Activated CD4-positive, alpha-beta T cell treated with anti-CD3 and anti-CD28 coated beads, Interleukin-2, amount 50 U/mL, for 1 hour (primary cell): ENCODE measurements at places on chromosomes 7 and 10.

DNA sequence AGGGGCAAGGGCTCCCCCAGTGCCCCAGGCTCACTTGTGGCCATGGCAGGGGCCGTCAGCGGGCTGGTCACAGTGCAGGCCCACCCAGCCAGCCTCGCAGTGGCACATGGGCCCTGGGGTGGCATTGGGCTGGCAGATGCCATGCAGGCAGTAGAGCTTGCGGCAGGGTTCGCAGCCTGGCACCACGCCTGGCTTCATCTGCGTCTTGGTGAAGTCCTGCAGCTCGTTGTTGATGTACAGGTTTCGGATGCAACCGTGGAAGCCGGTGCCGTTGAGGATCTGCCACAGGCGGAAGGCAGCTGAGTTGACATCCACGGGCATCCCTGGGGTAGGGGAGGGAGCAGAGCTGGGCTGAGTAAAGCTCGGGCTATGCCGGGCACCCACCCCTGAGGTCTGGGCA, 170.6 kb downstream of the LCOR start:
- DNase-seq, result no peak

GRCh38 chr7:78379148-78379547, 580.6 kb downstream of the PHTF2 start:
- no peak for DNase-seq

DNA sequence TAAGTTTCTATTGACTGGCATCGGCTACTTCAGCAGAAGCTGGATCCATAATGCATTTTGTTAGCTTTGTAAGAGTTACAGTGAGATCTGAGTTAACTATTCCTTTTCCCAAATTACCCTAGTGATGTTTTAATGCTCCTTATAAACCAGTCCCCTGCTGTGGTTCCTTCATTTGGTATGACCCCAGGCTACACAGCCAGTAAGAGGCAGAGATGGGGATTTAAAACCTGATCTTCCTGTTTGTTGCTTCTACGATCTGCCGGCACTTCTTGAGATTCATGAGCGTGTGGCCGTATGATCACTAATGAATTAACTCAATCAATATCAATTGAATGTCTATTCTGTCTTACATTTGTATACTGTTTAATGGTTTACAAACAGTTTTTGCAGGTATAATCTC, 86.1 kb downstream of the CACNB2 start:
- DNase-seq, result no peak

DNA sequence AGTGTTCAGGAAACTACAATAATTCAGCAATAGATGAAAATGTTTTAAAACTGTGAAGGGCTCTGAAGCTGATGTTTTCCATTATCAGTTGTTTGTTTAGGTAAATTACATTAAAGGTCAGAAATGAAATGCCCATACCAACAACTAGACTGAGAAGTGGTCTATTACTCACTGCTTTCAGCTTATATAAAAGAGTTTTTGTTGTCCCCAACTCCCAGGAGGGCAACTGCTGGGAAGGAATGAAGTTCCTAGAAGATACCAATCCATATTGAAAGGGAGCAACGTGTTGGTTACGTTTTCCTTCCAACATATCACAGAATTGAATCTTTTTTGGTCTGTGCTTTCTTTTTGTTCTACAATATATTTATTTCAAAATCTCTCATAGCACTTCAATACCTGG, 330.6 kb upstream of the LRRN3 start:
- no peak for DNase-seq

DNA sequence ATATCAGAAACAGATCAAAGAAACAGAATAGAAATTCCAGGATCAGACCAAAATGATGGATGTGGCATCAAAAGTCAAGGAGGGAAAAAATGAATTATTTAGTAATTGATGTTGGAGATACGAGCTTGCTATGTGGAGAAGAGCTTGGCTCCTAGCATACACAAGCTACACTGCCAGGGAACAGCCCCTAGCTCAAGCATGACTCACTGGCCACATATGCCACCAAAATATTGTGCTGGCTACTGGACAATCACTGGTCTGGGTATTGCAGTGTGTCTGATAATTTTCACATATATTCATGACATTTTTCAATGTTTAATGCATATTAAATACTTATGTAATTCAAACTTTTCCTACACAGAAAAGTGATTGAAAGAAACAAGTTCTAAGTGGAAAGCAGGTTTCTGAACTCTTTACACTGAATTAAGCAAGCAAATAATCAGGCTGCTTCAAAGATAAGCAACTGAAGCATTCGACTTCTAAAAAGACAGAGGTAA, 59.3 kb downstream of the OAT start:
- no peak for DNase-seq

- DNase-seq, result no peak
Observed at GRCh38 chr7:7795630-7796121, 77.3 kb upstream of the RPA3 start.

GRCh38 chr10:102612964-102613275, 31.4 kb upstream of the TRIM8 start:
- DNase-seq, result peak; percentile 63

DNA sequence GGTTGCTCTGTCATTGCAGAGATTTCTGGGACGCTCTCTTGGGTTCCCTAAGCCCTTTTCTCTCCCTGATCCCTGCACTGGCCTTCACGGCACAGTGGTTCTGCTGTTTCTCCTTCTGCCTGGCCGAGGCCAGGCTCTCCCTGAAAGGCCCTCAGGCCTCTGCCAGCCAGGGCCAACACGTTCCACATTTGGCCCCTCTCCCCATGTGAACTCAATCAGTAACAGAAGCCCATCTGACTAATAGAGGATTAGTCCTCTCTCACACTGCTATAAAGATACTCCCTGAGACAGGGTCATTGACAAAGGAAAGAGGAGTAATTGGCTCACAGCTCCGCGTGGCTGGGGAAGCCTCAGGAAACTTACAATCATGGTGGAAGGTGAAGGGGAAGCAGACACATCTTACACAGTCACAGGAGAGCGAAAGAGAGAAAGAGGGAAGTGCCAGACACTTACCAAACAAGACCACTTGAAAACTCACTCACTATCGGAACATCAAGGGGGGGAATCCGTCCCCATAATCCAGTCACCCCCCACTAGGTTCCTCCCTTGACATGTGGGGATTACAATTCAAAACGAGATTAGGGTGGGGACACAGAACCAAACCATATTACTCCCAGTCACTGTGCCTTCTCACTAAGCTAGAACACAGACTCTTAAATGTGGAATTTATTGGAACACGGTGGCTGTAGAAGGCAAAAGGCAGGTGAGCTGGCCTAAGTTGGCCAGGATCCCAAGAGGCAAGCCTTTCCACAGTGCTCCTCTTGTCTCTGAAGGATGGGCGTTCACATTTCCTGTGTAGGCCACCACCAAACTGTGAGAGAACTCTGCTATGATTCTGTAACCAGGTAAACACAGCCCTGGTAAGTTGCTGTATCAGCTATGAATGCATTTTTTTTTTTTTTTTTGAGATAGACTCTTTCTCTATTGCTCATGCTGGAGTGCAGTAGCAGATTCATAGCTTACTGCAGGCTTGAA, 8.8 kb downstream of the FZD8 start:
- no peak for DNase-seq

DNA sequence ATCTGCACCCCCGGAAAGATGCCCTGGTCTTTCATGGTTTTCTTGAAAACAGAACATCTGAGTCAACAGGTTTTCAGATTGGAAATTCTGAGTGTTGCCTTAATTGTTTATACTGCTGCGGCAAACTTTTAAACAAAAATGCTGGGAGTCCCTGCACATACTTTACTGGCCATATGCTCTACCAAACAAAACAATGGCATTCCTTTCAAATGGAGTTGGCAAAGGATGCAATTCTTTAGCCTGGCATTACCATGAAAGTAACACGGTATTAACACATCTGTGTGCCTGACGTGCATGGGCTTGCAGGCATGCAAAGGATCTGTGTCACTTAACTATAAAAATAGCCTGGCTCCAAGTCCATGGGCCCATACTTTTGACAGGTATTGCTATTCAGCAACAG, 4.2 kb downstream of the INHBA start:
- DNase-seq, result no peak

DNA sequence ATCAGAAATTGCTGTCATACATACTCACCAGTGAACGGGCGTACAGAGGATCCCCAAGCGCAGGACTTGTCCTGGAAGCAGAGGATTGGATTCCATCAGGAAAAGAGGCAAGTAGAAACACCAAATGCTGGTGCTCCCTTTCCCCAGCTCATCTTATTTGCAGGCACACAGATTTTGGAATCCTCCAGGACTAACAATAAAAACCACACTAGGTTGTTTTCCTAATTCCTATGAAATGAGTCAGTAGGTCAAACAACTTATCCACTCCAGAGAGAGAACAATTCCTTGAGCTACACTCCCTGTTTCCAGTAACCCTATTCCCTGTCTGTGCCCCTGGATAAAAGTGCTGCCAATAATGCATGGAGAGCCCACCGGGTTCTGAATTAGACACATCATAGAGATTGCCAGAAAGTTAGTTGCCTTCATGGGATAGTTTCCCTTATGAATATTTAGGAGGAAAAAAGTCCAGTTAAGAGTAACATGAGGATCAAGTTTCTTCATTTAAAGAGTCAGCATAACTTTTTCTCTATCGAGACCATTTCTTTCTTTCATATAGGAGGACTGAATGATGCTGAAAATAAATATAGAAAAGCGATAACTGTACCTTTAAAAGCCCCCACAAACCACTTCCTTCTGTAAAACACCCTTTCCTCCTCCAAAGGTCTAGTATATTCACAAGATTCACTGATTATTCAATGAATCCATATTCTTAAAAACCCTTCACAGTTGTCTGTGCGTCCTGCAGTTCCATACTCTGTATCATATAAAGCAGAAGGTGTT, 178.3 kb upstream of the KLF14 start:
- DNase-seq, result no peak

DNA sequence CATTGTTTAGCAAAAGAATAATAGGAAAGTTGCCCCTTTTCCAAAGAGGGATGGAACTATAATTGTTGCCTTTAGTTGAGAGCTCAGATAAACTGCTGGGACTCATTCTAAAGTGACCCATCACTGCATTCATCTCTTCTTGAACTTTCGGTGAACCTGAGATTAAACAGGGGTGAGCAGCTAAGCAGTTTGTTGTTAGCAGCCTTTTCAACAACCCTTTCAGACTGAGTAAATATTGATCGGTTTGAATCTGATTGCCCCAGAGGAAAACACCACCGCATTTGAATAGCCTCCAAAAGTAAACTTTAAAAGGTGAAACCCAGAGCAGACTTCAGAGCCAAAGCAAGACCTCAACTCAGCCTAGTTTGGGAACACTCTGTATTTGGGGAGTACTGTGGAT, 4.7 kb downstream of the HOXA1 start:
- DNase-seq, result no peak

DNA sequence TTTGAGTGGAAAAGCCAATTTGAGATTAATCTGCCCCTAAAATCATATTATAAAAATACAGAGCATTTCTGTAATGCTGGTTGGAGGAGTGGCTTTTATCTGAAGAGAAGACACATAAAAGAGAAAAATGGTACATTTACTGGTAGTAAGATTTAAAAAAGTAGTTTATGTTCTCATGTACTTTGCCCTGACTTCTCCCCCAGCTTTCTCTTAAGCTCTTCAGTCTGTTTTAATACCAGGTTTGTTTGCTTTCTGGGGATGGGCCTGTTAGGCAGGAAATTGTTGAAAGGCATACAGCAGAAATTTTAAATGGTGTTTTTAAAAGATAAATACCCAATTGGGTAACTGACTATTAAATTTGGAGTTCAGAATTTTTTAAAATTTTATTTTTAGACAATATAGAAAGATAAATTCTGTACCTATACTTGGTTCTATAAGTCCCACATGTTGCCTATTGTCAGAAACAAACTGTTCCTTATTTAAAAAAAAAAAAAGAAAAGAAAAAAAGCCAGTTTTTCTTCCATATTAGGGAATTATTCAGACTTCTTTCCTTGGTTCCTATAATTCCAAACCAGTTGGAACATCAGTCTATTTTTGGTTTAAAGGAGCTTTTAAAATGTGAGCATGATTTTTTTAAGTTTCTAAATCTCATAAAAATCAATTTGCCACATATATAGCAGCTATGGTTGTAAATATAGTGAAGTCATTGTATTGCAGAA, 136.6 kb downstream of the ARID5B start:
- no peak for DNase-seq

DNA sequence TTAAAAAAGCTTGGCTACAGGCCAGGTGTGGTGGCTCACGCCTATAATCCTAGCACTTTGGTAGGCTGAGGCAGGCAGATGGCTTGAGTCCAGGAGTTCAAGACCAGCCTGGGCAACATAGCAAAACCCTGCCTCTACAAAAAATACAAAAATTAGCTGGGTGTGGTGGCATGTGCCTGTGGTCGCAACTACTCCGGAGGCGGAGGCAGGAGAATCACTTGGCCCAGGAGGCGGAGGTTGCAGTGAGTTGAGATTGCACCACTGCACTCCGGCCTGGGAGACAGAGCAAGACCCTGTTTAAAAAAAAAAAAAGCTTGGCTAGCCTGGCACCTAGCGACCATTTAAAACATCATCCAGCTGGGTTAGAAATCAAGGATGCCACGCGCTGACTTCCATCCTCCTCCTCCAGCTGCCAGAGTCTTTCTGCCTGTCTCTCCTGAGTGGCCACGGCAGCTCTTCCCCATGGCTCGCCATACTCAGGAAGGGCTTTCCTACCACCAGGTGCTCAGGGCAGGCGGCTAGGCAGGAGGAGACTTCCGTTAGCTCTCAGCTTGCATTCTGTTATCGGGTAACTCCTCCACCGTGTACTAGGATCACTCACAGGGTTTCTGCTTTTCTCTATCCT, 45.0 kb downstream of the DENND2A start:
- no peak for DNase-seq

- no peak for DNase-seq
Observed at GRCh38 chr10:1102831-1103230, 46.6 kb downstream of the WDR37 start.

GRCh38 chr7:130970196-130970595, 236.2 kb upstream of the KLF14 start:
- no peak for DNase-seq

DNA sequence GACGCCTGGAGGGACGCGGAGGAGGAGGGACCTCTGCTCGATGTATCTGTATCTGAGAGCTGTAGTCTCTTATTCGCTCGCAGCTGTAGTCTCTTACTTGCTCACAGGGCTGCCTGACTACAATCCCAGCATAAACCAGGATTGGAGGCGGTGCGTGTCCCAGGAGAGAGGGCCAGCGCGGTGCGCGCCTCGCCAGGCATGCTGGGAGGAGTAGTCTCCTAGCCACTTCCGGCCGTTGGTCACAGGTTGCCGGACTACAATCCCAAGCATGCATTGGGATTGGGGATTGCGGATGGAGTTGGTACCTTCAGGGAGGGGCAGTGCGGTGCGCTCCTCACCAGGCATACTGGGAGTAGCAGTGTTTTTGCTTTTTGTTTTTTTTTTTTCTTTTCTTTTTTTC, 421.7 kb upstream of the NUPR2 start:
- DNase-seq, result no peak

DNA sequence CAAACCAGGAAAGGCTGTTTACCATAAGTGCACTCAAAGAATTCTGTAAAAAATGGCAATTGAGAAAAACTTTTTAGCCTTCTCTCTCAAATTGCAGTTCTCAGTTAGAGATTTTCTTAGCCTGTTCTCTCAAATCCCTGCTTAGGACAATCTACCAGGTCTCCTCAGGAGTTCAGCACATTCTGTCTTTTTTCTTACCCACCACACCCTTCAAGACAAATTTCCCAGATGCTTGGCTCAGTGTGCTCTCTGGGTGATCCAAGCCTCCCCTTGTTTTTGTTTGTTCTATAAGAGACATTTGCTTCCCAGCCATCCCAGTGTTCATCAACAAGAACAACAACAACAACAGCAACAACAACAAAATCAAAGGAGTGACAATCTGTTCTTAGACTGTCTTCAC, 87.3 kb downstream of the MACC1 start:
- DNase-seq, result no peak

GRCh38 chr10:71627956-71628355, 91.6 kb downstream of the C10orf105 start:
- no peak for DNase-seq

GRCh38 chr7:132160611-132161532, 415.4 kb downstream of the PLXNA4 start:
- no peak for DNase-seq
